ENCODE measurements at places on chromosomes 4 and X. TPM values are rescaled to one million over a fixed set of nuclear protein-coding genes. Genes with fewer than 3 reads are reported as not detected.

DNA sequence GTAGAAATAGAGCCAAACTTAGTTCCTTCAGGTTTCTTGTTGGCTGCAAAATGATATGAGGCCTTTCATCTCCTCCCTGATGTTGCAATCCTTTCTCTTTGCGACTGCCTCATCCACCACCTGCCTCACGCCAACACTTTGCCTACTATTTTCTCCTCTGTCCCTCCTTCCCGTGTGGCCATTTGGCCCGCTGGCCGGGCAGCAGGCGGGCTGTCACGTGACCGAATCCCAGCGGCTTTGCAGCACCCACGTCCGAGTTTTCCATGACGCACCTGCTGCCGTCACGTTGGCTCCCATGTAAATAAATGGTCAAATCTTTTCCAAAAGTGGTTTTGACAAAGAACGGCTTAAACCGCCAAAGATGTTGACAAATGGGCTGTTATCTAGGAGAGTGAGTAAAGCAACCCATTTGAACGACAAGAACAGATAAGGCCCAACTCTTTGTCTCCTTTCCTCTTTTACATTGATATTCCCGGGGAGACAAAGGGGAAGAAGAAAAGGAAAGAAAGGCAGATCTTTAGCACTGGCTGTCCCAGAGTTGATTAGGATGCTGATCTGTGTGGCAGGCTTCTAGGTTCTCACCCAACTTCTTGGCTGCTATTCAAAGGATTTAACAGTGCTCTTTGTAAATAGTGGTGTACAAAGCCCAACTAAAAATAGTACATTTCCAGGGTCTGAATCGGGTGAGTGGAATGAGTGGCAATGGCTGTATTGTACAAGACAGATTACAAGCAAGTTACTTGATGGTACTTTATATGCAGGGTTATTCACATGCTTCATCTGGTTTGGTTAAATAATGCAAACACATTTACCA lies 174.2 kb upstream of the JADE1 start:
- no peak for DNase-seq

DNA sequence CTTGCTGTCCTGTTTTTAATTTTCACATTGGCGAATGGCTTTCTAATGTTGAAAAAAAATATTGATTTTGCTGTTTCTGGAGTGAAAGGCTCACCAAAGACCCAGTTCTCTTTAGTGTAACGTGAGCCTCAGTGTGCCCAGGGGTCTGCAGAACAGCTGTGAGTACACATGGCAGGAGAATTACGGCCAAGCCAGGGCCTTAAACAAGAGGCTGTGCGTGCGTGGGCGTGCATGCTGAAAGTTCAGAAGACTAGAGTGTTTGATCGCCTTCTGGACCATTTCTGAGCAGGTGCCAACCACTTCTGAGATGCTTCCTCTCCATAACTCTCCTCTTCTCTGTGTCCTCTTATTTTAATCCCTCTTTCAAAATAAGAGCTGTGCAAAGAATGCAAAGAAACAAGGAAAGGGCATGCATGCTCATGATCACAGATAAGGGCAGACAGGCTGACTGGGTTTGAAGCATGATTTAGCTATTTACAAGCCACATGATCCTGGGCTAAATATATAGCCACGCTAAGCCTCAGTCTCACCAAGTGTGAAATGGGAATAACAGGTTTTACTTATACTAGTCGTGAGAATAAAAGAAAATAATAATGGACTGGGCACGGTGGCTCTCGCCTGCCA lies 9.9 kb downstream of the PHEX start:
- no peak for DNase-seq

DNA sequence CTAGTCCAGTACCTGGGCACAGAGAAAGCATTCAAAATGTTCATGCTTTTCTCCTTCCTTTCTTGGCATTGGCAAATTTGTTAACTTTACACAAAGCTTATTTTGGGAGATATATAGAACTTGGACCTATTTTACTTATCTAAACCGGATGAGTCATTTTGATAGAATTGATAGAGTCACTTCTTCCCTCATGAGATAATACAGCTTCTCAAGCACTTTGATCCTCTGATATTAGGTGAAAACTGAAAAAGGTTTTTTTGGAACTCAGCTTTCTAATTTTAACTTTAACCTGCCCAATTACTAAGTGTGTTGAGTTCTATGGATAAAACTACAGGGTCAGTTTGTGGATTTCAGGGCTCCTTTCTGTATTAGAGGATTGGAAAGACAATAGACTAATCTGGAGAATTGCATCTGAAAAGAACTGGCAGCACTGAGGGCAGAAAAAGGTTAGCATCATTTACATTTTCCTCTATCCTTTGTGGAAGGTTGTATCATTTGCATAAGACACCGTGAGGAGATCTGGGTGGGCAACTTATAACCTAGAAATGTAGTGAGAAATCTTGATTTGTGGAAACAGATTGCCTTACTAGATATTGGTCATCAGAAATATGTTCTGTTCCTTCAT lies 2.4 kb downstream of the WDR44 start:
- no peak for DNase-seq

GRCh38 chrX:133989490-133989889 lies 4.1 kb upstream of the GPC3 start:
- no peak for DNase-seq

DNA sequence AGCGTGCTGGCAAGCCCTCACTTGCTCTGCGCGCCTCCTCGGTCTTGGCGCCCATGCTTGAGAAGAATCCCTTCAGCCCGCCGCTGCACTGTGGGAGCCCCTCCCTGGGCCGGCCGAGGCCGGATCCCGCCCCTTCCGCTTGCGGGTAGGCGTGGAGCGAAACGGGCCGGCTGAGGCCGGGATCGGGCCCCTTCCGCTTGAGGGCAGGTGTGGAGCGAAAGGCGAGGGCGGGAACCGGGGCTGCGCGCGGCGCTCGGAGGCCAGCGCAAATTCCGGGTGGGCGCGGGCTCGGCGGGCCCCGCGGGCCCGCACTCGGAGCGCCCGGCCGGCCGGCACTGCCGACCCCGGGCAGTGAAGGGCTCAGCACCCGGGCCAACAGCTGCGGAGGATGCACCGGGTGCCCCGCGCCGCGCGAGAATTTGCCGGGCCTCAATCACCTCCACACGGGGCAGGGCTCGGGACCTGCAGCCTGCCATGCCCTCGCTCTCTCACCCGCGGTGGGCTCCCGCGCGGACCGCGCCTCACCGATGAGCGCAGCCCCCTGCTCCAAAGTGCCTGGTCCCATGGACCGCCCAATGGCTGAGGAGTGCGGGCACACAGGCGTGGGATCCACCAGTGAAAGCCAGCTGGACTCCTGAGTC lies 58.1 kb upstream of the GBA3 start:
- no peak for DNase-seq

DNA sequence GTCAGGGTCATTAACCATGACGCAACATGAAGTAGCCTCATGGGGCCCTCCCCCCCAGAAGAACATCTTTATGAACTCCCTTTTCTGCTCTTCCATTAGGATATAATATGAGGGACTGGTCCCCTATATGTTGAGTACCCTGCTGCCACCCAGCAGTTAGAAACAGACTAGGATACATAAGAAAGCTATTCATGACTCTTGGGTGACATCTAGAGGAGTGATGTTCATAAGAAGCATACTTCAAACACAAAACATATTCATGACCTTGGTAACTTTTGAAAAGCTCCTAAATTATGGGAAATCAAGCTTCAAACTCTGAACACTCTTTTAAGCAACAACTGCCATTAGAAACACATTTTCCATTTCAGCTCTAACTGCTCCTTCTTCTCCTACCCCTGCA lies 155.2 kb upstream of the SPIN4 start:
- no peak for DNase-seq

DNA sequence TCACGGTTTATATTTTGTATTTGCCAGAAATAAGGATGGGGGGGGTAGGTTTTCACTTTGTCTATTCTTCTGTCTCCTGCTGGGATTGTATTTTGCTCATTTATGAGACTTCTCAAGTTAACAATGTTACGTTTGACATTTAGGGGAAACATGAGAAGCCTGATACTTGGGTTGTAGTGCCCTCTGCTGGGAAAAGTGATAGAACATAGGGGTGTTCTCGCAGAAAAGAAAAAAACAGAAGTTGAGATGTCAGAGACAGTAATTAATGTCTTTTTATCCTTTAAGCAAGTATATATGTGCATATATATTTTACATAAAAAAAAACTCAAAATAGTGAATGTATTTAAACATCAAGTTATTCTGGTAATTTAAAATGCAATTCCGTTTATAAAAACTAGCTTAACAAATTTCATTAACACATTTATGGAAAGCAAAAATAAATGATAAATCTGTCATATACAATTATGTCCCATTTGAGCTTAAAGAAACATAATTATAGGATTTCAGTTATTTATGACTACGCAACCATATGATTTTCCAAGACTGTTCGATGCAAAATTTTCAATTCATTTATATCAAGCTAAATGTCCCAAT lies 46.0 kb upstream of the TMPRSS11F start:
- DNase-seq, result no peak

- no peak for DNase-seq
Measured at GRCh38 chrX:9885150-9885549, 82.0 kb upstream of the CLDN34 start.

Gene MTNR1A
- total RNA-seq, result not detected

Gene DGKK
- total RNA-seq, result 0.49 TPM

Gene OFD1
- total RNA-seq, result 49.1 TPM

Data from vagina (tissue), 2 donors.